ENCODE measurements at places on chromosomes 6 and 20. TPM values are rescaled to one million over a fixed set of nuclear protein-coding genes. Genes with fewer than 3 reads are reported as not detected.

- DNase-seq = peak; percentile 91
Measured at GRCh38 chr6:32969685-32970412, 1.5 kb downstream of the BRD2 start.

- DNase-seq = no peak
Measured at GRCh38 chr20:13355941-13356486, 134.9 kb downstream of the ISM1 start.

DNA sequence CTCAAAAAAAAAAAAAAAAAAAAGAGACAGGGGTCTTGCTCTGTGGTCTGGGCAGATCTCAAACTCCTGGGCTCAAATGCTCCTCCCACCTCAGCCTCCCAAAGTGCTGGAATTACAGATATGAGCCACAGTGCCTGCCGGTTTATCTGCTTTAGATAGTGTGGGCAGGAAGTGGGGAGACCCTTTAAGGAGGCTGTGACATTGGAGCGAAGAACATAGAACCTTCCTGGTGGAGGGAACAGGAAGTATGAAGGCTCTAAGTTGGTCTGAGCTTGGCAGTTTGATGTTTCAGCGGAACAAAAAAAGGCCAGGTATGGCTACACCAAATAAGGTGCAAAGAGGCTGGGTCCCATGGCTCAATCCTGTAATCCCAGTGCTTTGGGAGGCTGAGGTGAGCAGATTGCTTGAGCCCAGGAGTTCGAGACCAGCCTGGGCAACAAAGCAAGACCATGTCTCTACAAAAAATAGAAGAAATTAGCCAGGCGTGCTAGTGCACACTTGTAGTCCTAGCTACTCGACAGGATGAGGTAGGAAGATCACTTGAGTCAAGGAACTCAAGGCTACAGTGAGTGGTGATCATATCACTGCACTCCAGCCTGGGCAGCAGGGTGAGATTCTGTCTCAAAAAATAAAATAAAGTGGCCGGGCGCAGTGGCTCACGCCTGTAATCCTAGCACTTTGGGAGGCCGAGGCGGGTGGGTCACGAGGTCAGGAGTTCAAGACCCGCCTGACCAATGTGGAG is 8.7 kb upstream of the ZMYND8 start:
- no peak for DNase-seq

GRCh38 chr20:39206899-39207564 is 244.9 kb downstream of the DHX35 start:
- DNase-seq = no peak

DNA sequence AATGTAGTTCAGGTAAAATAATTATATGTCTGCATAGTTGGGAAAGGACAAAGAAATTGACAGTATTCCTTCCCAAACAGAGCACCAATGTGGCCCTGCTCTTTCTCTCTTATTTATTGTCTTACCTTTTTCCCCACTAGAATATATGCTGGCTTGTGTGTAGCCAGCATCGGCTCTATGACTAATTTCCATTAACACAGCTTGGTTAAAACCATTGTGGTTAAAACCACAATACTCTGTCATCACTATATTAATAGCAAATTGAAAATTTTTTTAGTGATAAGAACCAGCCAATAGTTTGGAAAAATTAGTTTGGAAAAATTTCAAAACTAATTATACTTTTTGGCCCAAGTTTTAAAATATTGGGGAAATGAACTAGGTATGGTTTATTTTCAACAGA is 535.1 kb downstream of the UTRN start:
- no peak for DNase-seq

DNA sequence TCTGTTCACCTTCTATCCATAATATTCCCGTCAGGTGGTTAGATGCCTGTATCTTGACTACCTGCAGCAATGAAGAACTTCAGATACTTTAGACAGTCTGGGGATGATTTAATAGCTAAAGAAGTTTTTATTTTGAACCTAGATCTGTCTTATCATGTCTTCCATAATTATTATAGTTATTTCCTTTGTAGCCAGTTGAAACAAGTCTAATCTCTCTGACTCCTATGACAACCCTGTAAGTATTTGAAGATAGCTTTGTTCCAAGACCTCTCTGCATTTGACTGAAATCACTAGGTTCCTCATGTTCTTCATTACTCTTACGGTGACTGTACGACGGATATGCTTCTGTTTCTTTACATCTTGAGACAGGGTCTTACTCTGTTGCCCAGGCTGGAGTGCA is 316.6 kb upstream of the BMP2 start:
- DNase-seq = no peak

DNA sequence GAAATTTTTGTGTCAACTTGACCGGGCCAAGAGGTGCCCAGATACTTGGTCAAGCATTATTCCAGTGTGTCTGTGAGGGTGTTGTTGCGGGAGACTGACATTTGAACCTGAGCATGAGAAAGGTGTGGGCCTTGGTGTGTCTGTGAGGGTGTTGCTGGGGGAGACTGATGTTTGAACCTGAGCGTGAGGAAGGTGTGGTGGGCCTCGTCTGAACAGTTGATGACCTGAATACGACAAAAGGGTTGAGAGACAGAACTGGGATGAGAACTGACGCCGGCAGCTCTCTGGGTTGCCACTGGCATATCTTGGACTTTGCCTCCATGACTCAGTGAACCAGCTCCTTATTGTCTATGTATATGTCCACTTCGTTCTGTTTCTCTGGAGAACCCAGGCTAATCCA is 240.5 kb downstream of the ERMARD start:
- no peak for DNase-seq

DNA sequence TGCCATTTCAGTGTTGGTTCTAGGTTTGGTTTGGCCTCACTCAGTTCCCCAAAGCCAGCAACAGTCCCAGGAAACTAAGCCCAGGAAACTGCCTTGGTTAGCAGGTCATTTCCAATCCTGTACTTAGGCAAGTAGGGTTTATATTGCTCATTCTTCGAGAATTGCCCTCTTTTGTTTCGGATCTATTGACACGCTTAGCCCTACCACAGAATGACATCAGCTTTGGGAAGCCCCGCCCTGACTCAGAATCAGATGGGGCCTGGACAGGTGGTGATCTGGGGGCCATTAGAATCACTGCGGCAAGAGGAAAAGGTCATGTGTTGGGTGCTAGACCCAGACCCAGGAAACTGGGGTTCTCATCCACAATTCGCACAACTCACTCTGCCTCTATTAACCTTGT is 578.2 kb downstream of the QKI start:
- no peak for DNase-seq

DNA sequence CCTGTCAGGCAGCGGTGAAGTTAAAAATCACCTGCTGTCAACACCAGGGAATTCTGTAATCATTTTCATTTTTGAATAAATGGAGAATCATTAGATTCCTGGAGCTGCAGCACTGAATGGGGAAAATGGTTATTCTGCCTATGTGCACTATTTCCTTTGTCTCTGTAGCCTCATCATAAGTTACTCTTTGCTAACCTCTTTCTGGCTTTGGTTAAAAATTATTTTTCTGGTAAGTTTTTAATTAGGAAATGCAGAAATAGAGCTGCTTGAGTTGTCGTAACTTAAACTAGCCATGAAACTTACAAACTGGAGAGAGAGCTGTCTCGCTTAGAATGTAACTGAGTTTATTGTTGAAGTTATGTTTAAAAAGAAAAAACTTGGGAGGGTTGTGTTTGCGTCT is 28.8 kb downstream of the ZFAND3 start:
- no peak for DNase-seq

DNA sequence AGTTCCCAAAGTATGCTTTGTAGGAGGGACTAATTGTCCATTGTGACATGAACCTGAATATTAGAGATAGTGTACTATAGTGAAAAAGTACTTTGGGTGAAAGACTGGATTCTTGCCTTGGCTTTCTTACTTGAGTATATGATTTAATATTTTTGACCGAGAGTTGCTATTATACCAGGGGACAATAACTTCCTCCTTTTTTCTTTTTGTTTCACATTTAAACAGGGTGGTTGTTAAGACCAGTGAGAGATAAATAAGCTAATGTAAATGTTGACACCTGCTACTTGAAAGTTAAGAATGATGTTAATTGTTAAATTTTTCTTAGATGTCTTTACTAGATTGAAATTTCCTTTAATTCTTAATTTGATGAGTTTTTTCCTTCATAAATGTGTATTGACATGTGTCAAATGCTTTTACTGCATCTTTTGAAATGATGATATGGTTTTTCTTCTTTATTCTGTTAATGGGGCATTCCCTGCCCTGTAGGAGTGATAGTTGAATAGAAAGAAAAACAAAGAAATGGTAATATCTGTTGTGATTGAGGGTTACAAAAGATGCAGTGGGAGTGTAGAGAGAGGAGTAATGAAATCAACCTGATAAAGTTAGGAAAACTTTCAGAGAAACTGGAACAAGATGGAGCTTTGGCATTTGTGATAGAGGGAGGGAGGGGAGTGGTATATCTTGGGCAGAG is 48.4 kb downstream of the ZFAND3 start:
- no peak for DNase-seq

GRCh38 chr6:165807249-165807960 is 144.4 kb upstream of the PDE10A start:
- no peak for DNase-seq

DNA sequence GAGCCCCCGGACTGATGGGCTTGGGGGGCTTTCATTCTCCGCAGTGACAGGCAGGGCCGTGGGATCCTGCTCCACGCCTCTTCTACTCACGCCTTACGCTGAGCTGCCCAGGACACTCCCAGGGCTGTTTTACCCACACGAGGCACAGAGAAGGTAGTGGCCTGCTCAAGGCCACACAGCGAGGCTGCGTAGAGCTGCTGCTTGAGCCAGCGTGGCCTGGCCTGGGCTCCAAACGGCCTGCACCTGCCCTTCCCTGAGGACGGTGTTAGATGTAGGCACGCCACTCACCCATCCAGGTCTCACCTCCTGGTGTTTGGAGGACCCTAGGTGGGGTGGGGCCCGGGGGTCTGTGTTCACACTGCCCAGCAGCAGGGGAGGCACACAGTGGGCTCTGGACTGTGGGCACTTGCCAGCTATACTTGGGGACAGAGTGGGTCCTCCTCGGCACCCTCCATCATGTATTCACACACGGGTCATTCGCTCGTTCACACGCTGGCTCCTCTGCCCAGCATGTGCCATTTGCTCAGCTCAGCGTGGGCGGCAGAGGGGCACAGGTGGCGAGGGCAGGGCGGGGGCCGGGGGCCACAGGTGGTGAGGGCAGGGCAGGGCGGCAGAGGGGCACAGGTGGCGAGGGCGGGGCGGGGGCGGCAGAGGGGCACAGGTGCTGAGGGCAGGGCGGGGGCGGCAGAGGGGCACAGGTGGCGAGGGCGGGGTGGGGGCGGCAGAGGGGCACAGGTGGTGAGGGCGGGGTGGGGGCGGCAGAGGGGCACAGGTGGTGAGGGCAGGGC is 18.4 kb upstream of the RBBP8NL start:
- no peak for DNase-seq

DNA sequence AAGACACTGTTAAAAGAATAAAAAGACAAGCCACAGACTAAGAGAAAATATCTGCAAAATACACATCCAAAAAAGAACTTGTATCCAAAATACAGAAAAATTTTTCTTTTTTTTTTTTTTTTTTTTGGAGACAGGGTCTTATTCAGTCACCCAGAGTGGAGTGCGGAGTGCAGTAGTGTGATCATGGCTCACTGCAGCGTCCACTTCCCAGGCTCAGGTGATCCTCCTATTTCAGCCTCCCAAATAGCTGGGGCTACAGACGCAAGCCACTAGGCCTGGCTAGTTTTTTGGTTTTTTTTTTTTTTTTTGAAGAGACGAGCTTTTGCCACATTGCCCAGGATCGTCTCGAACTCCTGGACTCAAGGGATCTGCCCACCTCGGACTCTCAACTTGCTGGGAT is 3.1 kb downstream of the ZUP1 start:
- DNase-seq = no peak

DNA sequence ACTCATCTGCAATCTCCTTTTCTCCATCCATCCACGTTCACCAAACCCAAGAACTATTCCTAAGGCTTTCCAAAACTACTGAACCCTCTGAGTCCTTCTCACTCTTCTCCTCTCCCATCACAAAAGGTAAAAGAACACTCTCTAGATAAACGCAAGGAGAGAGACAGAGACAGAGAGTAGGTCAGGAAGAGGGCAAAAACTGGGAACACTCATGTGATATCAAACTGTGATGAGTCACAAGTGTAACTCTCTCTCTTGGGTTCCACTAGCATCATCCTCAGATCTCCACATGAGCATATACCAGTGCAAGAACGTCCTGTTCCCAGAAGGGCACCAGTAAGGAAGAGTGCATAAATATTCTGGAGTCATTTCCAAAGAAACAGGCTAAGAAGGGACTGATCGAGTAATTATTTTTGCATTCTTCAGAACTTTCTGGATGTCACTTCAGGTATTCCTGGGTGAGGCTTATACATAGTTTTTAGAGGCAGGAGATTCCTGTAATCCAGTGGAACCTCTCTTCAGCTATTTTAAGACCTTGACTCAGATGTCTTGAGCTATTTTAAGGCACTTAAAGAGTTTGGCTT is 47.3 kb upstream of the STXBP5 start:
- no peak for DNase-seq

DNA sequence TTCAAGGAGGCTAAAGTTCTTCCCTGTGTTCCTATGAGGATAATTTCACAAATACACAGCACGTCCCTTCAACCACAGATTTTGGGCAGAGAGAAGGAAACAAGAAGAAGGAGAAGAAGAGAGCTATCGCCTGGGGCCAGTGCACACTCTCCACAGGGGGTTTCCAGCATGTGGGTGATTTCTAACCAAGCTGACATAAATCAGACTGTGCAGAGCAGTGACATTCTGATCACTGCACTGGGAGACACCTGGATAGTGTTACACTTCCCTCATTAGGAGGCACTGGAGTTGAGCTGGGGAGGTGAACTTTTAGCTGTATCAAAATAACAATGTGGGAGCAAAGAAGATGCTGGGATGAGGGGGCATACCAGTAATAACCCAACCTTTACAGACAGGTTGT is 71.8 kb upstream of the CENPW start:
- DNase-seq = no peak

DNA sequence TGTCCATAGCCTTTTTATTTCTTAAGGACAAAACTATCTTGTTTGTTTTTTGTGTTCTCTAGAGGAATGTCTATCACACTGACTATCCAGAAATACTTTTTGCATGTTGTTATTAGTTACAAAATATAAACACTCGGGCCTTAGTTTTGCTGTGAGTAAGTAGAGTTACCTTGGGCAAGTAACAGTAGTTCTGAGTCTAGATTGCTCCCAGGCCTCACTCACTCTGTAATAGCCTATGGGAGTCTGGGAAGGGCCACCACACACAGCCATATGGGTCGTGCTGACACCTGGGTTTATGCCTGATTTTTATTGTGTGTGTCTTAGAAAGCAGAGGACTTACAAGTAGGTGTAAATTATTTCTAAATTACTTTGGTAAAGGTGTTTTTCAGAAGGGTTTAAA is 185.8 kb downstream of the TMEM242 start:
- DNase-seq = no peak

The POPDC3 gene
- polyA plus RNA-seq = 21.9 TPM

The VSX1 gene
- 1.2 TPM for polyA plus RNA-seq

The ZNF341 gene
- 3.8 TPM for polyA plus RNA-seq

The F13A1 gene
- not detected for polyA plus RNA-seq

The MCUR1 gene
- 11.6 TPM for polyA plus RNA-seq

The VIP gene
- polyA plus RNA-seq = not detected

The SCRT2 gene
- not detected for polyA plus RNA-seq

The MYBL2 gene
- polyA plus RNA-seq = 59.5 TPM

The TNFRSF6B gene
- polyA plus RNA-seq = 0.63 TPM

The SASH1 gene
- polyA plus RNA-seq = 2.5 TPM

The EPPIN gene
- polyA plus RNA-seq = not detected

The FYN gene
- polyA plus RNA-seq = 5.8 TPM
